AG09319 (cell line): ENCODE measurements at places on chromosomes 12 and 14.

- peak; percentile 76 for DNase-seq
Measured at GRCh38 chr12:116595186-116595585, 36.0 kb downstream of the MAP1LC3B2 start.

DNA sequence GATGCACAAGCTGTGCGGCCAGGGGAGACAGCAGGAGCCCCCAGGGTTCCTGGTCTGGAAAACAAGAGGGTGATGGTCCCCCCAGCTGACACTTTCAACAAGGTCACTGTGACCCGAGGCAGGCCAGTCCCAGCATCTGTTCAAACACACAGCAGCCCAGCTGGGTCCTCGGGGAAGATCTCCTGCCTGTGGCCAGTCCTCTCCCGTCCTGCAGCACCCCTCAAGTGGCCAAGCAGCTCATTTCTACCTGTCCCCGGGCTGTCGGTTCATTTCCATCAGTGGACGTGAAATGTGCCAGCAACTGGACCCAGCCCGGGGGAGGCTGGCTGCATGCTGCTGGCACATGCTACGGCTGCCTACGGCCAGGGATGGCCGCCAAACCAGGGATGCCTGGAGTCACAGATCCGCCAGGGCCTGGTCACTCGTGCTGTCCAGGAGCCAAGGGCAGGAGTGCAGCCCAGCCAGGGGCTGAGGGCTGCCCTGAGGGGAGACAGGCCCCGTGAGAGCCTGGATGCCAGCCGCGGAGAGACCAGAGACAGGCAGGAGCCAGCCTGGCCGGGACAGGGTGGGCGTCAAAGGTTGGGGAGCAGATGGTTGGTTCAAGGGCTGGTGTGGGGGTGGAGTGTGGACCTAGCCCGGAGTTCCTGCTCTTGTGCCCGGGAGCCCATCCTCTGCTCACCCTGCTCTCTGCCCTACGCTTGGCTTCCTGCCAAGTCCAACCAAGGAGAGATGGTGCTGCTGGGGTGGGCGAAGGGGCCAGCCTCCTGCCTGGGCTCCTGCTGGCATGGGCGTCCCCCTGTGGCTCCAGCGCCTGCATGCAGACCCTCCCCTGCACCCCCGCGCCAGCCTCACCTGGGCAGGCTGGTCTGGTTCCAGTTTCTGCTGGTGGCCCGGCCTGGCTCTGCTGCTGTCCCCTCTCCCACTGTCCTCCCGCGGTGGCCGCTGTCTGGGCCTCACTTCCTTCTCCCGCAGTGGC, 143.8 kb downstream of the ADGRD1 start:
- DNase-seq, result no peak

GRCh38 chr14:62532181-62532580, 513.1 kb downstream of the KCNH5 start:
- DNase-seq, result no peak

DNA sequence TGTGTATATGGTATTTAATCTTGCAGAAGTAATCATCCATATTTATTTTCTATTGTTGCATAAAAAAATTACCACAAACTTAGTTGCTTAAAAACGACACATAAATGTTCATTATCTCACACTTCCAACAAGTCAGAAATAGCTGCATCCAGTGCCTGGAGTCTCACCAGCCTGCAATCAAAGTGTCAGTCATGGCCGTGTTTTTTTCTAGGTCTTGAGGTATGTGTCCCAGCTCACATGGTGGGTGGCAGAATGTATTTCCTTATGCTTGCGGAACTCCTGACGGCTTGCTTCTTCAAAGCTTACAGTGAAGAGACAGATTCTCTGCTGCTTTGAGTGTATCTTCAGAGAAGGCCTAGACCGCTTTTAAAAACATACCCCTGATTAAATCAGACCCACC, 670.2 kb upstream of the LMO3 start:
- no peak for DNase-seq

DNA sequence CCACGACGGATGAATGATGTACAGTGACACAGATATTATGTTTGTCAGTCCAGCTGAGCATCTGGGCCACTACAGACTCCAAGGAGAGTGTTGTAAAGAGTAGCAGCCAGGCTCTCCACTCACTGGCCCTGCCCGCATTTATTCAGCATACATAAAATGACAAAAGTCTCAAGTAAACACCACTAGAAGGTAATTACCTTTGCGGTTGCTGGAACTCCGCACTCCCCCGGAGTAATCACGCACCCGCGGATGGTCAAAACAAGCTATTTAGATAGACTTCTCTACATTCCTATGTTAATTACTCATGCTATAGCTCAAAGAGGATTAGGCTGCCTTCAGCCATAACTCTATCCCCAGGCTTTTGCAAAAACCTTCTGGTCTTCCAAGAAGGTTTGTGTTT, 18.8 kb upstream of the STRAP start:
- no peak for DNase-seq

DNA sequence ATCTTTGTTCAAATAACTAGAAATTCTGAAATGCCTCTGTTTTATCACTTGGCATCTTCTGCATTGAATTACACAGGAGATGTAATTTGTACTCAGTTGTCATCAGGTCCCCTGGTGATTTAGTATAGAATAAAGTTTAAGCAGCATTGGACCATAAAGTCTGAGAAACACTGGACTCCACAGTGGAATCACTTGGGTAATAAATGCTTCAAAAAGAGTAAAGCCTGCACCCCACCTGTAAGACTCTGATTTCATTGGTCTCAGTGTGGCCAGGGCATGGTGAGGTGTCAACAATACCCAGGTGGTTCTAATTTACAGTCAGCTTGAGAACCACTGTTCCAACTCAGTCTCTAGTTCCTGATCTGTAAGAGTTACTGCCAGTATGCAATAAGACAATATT, 148.9 kb downstream of the ITPR2 start:
- DNase-seq, result no peak

GRCh38 chr14:85413836-85414526, 116.0 kb upstream of the FLRT2 start:
- DNase-seq, result no peak

GRCh38 chr12:132899033-132899432, 11.6 kb upstream of the CHFR start:
- DNase-seq, result no peak

DNA sequence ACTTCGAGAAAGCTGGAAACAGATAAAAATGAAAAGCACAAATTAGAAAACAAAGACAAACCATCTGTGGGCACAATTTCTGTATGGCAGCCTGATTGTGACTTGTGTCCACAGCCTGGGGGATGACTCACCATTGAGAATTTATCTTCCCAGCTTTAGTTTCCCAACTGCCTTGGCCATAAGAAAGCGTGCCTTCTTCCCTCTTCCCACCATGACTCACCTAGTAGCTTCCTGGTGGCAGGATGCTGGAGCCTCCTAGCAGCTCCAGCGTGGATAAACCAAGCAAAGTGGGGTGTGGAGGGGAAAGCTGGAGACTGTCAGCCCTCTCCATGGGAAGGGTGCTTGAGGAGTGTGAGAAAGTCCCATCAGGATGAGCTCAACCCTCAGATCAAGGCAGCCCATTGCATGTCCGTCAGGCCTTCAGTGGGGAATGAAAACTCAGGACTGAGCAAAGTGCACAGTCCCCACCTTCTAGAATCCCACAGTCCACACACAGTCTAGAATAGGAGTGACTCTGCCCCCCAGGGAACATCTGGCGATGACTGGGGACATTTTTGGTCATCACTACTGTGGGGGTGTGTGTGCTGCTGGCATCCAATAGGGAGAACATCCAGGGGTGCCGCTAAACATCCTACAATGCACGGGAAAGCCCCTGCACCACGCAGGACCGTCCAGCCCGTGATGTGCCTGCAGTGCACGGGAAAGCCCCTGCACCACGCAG, 22.4 kb upstream of the SERPINA6 start:
- peak; percentile 80 for DNase-seq

GRCh38 chr14:24941719-24942118, 108.2 kb downstream of the STXBP6 start:
- no peak for DNase-seq

- DNase-seq, result no peak
Measured at GRCh38 chr12:89353188-89353822, 1.0 kb upstream of the DUSP6 start.

DNA sequence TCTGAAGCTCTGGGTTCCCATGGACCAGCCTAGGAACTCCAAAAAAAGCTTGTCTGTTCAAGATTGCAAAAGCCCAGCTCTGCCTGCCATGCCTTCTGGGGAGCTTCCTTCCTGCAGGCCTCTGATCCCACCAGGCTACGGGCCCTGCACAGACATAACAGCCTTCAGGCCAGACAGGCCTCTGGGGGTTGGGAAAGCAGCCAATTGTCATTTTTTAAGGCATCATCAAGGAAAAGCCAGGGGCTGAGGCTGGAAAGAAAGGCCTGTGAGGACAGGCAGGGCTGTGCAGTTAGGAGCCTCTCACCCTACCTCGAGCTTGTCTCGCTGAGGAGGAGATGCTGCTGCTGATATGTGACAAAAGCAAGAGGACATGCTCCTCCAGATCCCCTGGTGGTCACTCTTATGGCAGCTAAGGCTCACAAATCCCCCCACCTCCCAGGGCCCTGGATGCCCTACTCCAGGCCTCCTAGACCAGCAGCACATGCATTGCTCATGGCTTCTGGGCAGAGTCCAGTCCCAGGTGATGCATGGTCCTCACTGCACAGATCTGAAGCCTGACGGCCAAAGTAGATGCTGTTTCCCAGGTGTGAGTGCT, 2.9 kb downstream of the TMEM229B start:
- DNase-seq, result no peak

GRCh38 chr14:62308891-62309290, 546.7 kb downstream of the SNAPC1 start:
- no peak for DNase-seq

GRCh38 chr12:56634242-56634836, 4.2 kb upstream of the BAZ2A start:
- no peak for DNase-seq

DNA sequence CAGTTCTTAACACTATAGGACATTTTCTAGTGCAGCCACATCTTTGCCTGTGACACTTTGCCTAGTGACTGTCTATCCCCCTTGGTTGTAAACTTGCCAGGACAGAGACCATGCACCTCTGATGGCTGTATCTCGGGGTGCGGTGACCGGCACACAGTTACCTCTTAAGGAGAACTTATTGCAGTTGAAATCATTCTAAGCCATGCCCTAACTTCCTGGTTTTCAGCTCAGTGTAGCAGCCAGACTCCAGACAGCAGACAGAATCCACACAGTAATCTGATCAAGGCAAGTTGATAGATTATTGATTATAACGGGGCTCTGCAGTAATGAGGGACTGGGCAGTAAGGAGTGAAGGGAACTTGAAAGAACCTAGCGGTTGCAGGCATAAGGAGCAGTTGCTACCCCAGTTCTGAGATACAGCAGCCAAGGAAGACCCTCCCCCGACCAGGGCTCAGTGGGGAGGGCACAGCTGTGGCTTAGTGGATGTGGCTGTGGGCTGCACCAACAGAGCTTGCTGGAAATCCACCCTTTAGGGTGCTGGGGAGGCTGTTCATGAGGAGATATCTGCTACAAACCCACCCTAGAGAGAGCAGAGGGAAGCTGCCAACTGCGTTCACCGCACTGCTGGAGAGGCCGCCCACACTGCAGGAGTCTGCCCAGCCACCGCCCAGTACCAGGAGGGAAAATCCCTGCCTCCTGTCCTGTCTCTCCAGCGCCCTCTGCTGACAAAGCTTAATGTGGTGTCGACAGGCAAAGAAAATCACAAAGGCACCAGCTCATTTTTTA, 58.2 kb upstream of the BEGAIN start:
- peak; percentile 59 for DNase-seq

GRCh38 chr14:92514844-92515514, 1.4 kb downstream of the RIN3 start:
- no peak for DNase-seq

DNA sequence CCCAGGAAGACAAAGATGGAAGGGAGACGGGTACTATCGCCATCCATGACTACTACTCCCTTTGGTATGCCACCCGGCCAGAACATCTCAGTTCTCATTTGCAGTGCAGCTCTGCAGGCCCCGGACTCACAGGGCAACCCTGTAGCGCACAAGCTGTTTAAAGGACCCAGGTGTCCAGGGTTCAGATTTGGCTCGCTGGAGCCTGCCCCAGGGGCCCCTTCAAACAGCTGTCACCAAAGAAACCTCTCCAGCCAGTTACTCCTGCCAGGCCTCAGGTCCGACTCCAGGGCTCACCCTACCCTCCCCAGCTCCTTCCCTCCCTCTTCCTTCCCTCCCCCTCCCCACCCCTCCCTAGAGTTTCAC, 5.5 kb upstream of the CHD4 start:
- DNase-seq, result no peak

DNA sequence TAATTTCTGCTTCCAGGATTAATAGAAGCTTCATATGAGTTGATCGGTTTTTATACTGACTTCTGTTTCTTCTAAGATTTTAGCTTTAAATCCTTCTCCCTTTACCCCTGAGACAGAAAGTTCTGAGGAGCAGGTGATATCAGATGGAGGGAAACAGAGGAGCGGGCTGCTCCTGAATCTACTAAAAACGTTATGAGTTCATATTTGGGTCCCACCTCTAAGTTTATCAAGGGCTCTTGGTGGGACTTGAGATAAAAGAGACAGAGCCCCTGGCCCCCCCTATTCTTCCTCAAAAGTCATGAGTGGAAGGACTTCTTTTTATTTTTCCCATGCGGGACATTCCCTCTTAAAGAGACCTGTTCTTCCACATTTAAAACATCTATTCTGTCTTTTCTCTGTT, 23.8 kb downstream of the CLEC2A start:
- no peak for DNase-seq

- DNase-seq, result no peak
Measured at GRCh38 chr12:129052373-129052772, 199.1 kb downstream of the GLT1D1 start.

GRCh38 chr12:110860833-110861296, 14.1 kb downstream of the CCDC63 start:
- DNase-seq, result no peak

DNA sequence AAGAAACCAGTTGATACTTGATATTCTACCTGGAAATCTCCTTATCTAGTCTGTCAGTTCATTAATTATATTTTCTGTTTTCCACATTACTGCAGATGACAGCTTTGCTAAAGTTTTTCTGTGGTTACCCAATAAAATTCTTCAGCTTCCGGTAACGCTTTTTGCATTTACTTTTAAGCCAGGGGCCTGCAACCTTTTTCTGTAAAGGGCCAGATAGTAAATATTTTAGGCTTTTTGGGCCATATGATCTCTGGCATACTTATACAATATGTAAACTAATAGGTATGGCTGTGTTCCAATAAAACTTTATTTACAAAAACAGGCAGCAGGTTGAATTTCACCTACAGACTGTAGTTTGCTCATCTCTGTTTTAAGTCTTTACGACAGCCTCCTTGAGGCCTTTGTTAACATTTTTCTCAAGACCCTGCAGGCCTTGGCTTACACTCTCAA, 48.3 kb downstream of the SPATS2 start:
- no peak for DNase-seq
